ENCODE measurements at places on chromosomes 1 and 21.

DNA sequence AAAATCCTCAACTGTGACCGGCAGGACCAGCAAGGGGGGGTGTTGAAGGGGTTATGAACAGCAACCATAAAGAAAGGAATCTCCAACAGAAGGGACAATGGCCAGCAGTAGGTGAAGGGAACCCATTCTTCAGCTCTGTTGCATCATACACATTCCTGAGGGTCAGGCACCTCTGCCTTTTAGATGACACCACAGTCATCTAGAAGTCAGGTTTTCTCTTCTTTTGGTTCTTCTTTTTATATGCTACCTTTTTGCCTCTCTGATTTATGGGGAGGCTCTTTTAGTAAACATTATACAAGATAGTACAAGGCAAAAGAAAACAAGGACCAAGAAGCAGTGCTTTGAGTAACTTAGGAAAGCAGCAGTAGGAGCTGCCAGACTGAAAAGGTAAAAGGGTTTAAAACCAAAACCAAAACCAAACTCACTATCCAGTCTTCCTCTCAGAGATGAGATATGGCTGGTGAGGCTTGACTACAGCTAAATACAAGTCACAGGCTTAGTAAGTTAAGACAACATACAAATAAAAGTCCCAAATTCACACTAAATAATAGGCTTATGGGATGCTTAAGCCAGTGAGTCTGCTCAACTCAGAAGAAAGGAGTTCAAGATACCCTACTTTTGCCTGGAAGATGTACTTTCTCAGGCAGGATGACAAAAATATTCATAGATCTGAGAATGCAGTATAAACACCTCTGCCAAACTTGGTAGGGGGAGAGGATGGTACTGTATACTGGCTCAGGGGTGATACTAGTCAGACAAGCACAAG, 4.1 kb downstream of the TEX38 start:
- DNase-seq: no peak

- no peak for DNase-seq
Measured at GRCh38 chr1:164785841-164786534, 227.0 kb downstream of the PBX1 start.

DNA sequence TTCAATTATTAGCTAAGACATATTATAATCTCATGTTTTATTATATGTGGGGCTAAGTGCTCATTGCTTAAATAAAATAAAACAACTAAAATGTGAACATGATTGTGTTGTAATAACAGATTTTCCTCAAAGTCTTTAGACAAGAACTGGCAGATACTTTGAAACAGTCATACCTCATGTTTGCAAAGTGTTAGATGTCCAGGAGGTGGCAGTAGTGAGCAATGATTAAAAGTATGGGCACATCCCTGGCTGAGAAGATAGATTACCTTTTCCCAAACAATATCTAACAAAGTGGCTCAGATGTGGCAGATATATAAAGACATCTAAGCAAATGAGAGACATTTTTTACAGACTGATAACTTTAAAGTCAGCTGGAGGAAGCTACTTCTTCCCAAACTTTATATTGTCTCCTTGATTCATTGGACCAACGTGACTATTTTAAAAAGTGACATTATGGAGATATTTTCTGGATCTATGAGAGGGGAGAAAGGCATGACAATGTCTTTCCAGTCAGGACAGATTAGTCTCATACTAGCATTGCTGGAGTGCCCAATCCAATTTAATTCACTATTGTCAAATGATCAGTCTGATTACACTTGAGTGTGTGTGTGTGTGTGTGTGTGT, 269.8 kb downstream of the S1PR1 start:
- DNase-seq: peak; percentile 23

DNA sequence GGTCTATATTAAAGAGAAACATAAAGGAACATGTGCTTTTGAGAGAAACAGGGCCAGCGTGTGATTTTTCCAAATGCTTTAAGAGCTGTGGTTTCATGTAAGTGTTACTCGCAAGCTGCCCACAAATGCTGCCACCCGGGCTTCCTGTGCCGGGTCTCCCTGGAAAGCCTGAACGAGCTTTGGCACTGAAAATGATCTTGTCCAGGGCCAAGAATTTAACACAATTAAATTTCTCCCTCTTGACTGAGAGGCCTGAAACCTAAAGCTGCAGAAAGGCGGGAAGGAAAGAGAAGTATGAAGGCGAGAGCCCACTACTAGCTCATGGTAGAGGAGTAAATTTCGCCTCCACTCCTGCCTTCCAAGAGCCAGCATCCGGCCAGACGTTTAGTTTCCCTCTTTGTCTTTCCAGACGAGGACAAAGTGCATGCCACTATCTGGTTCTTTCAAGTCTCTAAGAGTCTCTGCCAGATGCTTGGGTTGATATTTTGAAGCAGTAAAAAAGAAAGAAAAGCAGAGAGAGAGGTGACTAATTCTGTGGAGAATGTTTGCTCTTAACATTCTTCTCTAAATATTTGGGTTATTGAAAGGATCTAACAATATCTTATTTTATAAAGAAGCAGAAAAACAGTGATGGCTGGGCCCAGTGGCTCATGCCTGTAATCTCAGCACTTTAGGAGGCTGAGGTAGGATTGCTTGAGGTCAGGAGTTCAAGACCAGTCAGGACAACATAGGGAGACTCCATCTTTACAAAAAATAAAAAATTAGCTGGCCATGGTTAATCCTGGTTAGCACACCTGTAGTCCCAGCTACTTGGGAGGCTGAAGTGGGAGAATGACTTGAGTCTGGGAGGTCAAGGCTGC, 100.0 kb upstream of the HNRNPU start:
- DNase-seq: peak; percentile 71

GRCh38 chr1:201639826-201640225, 100.9 kb downstream of the NAV1 start:
- no peak for DNase-seq

DNA sequence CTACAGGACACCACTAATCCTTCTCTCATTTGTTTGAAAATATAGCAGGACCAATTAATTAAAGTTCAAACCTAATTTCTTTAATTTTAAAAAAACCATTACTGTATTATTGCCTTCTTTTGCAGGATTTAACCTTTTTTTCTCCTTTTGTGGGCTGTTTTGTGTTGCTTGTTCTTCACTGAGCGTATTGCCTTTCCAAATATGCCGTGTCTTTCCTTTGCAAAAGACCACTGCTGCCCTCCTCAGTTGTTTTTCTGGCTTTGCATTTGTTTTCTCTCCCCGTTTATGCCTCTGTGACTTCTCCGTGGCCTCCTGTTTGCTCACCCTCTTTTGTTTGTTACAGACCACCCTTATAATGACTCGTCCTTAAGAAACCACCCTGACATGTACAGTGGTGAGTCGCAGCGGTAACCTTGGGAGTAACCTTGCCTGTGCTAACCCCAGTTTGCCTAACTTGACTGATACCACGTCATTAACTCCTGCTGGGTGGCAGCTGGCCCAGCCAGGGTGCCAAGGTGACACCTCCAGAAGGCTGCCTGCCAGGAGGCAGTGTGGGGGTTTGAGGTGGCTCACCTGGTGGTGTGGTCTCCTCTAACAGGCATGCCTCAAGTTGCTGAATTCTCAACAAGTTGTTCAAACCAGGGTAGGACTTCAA, 81.1 kb upstream of the CNTN2 start:
- peak; percentile 3 for DNase-seq

DNA sequence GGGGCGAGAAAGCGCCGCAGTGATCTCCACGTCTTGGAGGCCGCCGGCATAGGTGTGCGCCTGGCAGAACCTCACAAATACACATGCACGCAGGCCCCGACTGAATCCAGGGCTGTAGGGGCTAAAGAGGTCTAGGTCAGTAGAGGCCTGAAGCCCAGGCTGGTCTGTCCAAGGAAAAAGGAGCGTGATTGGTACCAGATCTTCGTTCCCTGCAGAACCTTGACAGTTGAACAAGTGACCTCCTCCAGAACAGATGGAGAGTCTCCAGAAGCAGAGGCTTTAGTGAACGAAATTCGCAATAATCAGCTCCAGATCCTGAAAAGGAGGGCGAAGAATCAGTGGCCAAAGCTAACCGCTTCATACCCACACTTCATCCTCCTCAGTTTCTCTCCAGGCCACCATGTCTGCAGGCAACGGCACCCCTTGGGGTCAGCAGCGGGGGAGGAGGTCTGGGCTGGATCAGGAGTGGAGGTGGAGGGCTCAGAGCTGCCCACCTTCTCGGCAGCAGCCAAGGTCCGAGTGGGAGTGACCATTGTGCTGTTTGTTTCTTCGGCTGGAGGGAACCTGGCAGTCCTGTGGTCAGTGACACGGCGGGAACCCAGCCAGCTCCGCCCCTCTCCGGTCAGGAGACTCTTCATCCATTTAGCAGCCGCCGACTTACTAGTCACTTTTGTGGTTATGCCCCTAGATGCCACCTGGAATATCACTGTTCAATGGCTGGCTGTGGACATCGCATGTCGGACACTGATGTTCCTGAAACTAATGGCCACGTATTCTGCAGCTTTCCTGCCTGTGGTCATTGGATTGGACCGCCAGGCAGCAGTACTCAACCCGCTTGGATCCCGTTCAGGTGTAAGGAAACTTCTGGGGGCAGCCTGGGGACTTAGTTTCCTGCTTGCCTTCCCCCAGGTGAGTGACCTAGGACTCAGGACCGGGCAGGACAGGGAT, 749 bp upstream of the PEX11B start:
- DNase-seq: peak; percentile 62

DNA sequence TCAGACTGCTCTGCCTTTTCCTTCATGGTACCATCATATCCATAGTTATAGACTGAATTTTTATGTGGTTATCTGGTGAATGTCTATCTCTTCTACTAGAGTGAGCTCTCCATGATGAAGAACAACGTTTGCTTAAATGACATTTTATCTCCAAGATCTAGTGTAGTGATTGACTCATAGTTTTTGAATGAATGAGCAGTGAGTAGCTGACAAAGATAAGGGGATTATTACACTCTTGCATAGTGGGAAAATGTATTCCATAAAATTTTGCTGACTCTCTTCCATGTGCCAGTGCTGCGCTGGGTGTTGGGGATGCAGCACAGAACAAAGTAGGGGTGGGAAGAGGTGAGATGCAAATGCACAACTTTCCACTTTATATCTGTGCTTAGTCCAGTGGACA, 147.7 kb downstream of the TGFB2 start:
- DNase-seq: no peak

DNA sequence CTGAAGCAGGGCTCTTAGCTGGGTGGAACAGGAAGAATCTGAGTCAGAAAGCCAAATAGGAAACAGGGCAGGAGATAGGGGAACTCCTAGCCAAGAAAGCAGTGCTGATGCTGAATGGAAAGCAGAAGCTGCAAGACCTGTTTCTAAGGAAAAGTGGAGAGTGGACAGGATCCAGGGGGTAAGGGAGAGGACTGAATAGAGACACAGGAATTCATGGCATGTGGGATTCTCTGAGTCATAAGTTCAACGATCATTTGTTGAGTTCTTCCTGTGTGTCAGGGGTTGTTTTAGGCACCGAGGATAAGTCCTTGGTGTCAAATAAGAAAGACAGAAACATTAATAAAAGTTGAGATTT, 153.8 kb upstream of the FGGY start:
- peak; percentile 99 for DNase-seq

DNA sequence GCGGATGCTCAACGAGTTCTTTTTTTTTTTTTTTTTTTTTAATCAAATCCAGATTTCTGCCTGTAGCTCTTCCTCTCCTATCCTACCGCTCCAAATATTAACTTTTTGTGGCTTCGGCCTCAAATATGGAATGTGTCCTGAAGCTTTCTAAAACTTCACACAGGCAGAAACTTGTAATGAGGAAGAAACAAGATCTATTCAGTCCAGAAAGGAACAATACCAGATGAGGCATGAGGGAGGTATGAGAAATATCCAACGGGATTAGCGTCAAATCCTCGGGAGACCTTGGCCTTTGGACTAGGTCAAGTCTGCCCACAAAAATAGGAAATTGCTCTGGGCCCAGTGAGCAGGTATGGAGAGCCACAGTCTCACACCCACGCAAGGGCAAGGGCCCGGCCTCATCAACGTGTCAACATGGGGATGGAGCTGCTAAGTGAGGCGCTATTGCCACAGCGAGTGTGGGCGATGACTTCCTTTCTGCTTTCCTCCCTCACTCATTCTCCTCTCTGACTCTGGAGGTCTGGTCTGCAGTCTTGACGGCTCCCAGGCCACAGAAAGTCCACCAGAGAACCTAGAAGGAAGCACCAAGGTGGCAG, 66.6 kb downstream of the BCAR3 start:
- no peak for DNase-seq

DNA sequence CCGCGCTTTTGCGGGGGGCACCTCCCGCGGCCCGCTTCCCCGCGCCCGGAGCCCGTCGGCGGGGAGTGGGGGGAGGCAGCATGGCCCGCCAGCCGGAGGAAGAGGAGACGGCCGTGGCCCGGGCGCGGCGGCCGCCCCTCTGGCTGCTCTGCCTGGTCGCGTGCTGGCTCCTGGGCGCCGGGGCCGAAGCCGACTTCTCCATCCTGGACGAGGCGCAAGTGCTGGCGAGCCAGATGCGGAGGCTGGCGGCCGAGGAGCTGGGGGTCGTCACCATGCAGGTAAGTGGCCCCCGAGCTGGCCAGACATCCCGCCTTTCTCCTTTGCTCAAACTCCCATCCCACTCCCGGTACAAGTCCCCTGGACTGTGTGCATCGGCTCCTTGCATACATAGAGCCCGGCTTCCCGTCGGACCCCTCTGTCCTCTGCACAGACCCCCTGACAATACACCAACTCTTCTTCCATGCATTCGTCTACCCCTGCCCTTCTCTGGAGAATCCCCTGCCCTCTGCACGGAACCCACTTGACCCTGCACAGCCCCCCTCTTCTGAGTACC, 812 bp downstream of the CACHD1 start:
- peak; percentile 13 for DNase-seq

- peak; percentile 72 for DNase-seq
Measured at GRCh38 chr1:203569490-203570318, 56.9 kb upstream of the ATP2B4 start.

- no peak for DNase-seq
Measured at GRCh38 chr1:156676114-156676819, 940 bp downstream of the NES start.

GRCh38 chr1:69244211-69244610, 323.5 kb upstream of the LRRC7 start:
- no peak for DNase-seq

DNA sequence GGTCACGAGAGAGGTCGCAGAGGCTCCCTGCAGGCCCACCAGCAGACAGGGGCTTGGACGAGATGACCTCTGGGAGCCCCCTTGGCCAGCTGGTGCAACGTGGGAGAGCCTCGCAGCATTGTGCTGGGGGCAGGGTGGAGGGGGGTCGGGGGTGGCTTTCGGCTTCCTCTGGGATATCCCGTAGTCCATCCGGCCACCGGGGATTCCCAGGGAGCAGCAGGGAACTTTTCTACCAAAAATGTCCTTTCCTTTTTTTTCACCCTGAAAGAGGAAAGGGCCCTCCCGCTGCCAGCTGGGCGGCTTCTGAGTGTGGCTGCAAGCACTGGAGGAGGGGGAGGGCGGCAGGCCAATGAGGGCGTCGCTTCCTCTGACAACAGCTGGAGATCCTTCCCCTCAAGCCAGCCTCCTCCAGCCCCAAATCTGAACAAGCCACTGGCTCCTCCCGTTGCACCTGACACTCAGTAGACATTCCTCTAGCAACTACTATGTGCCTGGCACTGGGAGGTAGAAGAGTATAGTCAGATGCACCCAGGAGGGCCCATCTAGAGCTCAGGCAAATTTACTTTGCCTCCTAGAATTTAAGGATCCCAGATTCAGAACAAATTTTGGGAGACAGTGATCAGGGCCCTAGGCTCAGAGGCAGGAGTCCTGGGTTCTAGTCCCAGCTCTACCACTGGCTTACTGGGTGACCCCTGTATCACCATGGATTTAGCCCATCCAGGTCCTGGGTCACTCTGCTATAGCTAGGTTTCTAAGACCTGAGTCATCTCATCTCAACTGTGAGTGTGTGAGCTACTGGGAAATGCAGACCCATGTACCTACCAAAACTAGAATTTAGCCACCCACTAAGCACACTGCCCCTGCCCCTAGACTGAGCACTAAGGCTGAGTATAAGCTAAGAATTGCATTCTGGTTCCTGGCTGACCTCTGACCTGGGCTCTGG, 2.7 kb downstream of the MOB3C start:
- DNase-seq: no peak

- DNase-seq: no peak
Measured at GRCh38 chr1:32122151-32122550, 14.3 kb downstream of the KPNA6 start.
